COR-L47 (cell line): ENCODE measurements at places on chromosomes 16 and 17.

DNA sequence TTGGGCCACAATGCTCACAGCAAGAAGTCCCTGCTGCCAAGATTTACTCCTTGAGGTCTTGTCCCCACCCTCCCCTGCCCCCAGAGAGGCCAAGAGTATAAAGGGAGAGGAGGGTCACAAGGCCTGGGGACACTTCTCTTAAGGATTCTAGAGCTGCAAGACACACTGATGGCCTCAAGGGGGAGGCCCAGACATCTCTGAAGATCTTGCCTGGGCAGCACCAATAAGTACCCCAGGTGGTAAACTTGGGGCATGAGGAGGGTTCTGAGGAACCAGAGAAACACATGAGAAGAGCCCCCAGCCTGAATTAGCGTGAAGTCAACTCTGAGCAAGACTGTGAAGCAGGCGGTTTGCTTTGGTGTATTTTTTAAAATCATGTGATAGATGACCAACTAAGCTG, 26.8 kb upstream of the MTMR4 start:
- no peak for DNase-seq

- DNase-seq, result no peak
These were observed 11.5 kb upstream of the LGALS3BP start for GRCh38 chr17:78991017-78991738.

DNA sequence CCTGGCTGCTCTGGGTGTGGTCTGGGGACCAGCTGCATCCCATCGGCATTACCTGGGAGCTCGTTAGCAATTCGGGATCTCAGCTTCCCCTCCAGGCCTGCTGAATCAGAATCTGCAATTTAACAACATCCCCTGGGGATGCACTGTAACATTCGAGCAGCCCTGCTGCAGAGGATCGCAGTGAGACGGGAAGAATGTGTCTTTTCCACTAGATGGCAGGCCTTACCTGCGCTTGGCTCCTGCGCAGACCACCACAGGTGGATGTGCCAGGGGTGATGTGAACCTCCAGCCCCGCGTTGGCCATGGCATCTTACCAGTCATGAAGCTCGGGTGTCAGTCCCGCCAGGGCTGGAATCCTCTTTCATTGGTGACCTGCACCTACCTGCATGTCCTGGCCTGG, 209.9 kb downstream of the PRKCB start:
- peak; percentile 6 for DNase-seq

GRCh38 chr16:25692742-25693508, 1.2 kb downstream of the HS3ST4 start:
- no peak for DNase-seq

DNA sequence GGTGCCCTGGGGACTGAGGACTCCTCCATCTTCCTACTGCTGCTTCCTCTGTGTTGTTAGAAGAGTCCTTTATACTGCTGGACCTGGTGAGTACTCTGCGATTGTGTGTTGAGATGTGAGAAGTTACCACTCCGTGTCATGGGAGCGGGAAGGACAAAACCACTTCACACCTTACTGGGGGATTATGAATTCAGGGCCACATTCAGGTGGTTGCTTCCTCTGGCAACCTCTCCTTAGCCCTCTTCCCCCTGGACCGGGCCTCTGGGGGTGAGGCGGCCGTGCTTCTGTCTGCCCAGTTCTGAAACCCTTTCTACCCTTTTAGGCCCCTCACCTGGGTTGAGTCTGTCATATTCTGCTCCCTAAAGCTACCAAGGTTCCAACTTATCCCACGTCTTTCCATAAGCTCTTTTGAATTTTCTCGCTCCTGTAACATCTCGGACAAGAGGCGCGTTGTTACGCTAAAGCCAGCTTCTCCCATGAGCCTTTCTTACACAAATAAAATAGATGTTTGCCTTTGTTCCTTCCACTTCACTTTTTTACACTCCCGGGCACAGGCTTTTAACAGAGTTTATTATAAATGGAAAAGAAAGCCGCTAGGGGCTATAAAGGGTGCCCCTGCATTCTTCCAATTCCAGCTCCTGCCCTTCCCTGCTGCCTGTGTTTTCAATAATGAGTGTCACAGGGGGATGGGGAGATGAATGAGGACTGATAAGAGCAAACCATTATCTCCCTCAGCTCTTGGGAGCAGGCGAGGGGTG, 20.7 kb upstream of the CDH13 start:
- DNase-seq, result no peak

DNA sequence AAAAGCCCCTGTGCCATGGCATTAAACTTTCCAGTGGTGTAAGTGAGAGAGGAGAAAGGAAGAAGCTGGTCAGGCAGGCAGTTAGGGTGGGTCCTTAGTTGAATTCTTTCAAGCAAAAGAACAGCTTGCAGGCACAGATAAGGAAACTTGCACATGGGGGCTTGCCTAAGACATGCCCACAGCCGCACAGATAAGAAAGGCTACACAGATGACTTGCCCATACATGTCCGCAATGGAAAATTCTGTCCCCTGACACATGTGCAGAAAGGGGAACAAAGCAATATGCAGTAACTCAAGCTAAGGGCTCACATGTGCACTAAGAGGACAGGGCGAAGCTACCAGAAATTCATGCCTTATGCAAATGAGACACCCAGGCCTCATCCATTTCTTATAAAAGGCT, 69.9 kb downstream of the GSG1L start:
- no peak for DNase-seq

DNA sequence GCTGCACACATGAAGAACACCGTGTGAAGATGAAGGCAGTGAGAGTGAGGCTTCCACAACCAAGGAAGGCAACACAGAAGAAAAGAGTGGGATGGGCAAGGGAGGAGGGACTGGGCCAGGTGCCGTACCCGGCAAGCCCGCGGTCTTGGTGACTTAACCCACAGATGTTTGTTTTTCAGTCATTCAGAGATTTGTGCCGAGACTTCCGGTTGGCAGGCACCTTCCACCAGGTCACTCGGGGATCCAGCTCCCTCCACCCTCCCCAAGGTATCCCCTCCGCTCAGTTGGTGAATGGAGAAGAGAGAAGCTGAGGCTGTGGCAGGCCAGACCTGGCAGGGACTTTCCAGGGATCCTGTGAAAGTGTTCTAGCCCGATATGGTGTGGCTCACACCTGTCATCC, 4.9 kb upstream of the KREMEN2 start:
- DNase-seq, result no peak

- no peak for DNase-seq
These were observed 1.8 kb downstream of the SNTB2 start for GRCh38 chr16:69188716-69189115.

DNA sequence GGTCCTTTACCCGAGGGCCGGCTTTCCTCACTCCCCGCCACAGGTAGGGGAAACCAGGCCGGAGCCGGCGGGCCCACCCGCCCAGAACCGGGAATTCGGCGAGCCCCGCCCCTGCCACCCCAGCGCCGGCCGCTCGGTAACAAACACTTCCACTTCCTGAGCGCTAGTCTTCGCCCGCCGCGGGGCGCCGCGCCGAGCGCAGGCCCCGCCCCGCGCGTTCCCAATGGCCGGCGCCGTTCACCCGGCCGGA, 224 bp upstream of the NHERF1 start:
- DNase-seq, result no peak

- no peak for DNase-seq
These were observed 485.8 kb downstream of the MAF start for GRCh38 chr16:79114759-79115158.

GRCh38 chr16:49248227-49248626, 33.4 kb downstream of the CBLN1 start:
- no peak for DNase-seq

DNA sequence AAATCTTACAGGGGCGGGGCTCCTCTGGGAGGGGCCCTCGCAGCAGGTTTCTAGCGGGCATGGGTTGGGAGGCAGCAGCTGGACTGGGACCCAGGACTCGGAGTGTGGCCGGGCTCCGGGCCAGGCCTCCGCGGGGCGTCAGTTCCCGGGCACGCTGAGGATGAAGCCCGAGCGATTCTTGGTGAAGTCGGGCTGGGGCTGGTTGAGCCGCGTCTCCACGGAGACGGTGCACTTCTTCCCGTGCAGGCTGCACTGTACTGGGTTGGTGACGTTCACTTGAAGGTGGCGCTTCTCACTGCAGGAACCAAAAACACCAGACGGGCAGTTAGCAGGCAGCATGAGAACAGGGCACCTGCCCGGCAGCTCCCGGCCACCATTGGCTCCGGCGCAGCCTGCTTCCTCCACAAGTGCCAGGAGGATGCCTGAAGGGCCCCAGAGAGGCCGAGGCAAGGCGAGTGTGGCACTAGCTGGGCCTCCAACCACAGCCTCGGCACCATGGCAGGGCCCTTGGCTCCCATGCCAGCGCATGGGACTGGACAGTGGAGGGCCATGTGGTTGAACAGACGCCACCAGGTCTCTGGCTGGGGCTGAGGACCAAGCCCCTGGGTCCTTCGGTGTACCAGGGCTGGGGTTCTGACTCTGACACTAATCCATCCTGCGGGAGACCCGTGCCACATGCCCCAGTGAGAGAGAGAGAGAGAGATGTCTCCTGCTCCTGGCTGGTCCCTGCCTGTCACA, 8.0 kb downstream of the CDK5R1 start:
- DNase-seq, result peak; percentile 95

GRCh38 chr16:82630688-82631087, 3.9 kb downstream of the CDH13 start:
- DNase-seq, result no peak

DNA sequence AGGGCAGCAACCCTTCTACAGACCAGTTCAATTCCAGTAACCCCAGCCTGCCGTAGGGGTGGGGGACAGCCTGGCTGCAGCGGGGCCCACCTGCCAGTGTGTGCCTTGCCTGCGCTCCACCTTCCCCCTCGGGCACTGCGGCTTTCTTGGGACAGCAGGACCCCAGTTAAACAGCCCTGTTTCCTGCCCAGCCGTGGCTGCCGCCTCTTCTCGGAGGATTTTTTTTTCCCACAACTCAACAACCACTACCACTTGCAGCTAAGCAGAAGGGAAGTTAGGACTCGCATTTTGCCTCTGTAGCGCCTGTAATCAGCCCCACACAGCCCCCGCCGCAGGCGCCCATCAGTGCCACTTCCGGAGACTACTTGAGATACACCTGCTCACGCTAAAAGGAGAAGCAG, 76.1 kb downstream of the RAI1 start:
- no peak for DNase-seq

GRCh38 chr17:60554377-60554788, 28.3 kb upstream of the APPBP2 start:
- DNase-seq, result no peak

- no peak for DNase-seq
These were observed 19.9 kb upstream of the SEC14L1 start for GRCh38 chr17:77120868-77121267.
